SW480 (cell line): ENCODE measurements at places on chromosomes 2 and 18.

DNA sequence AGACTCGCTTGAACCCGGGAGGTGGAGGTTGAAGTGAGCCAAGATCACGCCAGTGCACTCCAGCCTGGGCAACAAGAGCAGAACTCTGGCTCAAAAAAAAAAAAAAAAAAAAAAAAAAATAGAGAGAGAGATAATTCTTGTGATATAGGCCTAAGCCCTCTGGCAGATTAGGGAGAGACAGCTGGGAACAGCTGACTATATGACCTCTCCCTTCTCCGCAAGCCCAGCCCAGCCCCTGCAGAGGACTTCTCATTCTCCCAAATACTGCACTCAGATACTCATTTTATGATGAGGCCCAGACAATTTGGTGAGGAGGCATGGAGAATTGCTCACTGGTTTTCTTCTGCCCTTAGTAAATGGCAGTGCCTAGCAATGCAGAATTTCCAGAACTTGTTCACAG lies 262.0 kb downstream of the HAUS1 start:
- DNase-seq = no peak

GRCh38 chr2:26702025-26702424 lies 9.5 kb downstream of the KCNK3 start:
- no peak for DNase-seq

- no peak for DNase-seq
Observed at GRCh38 chr2:42566837-42567321, 1.6 kb upstream of the MTA3 start.

GRCh38 chr18:4311136-4311535 lies 144.0 kb downstream of the DLGAP1 start:
- no peak for DNase-seq

DNA sequence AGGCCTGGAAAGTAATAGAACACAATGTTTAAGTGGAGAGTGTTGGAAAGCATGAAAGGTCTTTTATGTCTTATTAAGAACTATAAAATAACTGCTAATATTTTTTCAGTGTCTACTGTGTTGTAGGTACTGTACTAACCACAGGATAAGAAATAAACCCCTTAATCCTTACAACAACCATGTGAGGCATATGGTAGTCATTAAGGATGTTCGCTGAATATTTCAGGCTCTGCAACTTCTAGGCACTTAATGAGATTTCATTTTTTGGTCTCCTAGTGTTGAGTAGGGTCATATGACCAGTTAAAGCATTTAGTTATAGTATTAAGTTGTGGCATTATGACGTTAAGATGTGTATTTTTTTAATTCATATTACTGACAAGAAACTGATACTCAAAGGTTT lies 346.6 kb upstream of the KCNH7 start:
- DNase-seq = no peak

GRCh38 chr2:40144022-40144421 lies 307.9 kb downstream of the SLC8A1 start:
- DNase-seq = no peak

- DNase-seq = no peak
Observed at GRCh38 chr2:178775975-178776374, 31.2 kb downstream of the TTN start.

- no peak for DNase-seq
Observed at GRCh38 chr2:131015764-131016163, 77.5 kb downstream of the FAM168B start.

DNA sequence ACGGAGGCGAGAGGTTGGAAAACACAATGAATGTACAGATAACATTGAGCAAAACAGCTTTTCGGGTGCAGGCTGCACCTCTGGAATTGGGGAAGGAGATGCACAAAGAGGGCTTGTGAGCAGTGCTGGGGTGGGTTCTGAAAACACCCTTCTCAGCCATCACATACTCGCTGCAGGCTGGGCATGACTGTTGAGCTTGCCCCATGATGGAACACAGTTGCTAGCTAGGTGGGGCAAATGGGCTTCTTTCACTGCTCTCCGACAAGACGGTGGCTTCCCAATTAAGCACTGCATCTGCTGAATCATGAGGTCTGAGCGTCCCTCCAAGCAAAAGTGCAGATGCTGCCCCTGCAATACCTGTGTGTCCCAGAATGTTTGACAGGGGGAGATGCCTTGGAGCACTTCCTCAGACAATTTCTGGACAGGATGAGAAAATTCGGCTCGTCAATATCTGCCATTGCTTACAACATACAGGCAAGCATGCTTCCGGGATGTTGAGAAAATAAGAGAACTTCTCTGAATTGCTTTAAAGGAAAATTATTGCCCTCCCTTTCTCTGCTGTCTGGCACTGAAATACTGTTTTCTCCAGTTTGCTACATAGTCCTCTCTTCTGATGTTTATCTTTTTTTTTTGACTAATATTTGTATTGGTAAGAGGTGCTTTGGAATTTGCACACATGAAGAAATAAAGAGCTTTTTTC lies 77.3 kb upstream of the SH3BP4 start:
- no peak for DNase-seq

DNA sequence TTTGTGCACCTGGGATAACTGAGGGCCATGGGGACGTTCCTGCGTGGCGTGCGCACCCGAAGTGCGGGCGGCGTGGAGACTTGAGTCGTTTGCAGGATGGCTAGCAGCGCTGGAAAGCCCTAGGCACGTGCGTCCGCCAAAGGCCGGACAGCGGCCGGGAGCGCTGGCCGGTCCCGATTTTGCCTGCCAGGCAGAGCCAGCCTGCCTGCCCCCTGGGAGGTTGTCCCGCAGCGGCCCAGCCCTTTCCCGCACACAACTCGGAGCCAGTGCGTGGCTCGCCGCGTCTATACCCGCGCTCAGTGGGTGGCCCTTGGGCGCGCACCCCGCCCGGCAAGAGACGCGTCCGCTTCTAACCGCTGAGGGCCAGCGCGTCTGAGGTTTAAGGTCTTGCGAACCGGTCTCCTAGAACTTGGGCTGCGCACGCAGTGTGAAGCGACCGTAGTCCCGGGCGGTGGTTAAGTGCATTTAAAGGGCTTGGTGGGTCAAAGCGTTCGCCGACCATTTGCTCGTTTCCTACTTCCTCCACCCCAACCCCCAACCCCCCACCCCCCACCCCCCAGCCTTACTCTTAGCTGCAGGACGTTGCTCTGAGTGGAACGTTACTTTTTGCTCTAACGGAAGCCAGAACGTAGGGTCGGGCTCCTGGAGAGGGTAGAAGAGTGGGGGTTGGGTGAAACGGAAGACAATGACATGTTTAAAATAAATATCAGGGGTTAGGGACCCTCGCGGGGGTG lies 627 bp downstream of the CDCA7 start:
- DNase-seq = peak; percentile 70

DNA sequence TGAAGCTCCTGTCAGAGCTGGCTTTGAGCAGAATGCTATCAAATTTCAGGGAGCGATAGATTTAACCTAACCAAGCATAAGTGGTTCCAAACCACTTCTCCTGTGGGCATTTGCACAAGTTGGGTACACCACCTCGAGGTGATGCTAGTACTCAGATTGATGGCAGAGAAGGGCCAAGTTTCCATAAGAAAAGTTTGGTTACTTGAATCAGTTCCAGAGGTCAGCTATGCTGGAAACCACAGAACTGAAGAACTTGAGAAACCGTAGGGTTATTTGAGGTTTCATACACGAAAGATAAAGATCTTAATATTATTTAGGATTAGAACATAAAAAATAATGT lies 238.2 kb upstream of the SOX11 start:
- DNase-seq = no peak

DNA sequence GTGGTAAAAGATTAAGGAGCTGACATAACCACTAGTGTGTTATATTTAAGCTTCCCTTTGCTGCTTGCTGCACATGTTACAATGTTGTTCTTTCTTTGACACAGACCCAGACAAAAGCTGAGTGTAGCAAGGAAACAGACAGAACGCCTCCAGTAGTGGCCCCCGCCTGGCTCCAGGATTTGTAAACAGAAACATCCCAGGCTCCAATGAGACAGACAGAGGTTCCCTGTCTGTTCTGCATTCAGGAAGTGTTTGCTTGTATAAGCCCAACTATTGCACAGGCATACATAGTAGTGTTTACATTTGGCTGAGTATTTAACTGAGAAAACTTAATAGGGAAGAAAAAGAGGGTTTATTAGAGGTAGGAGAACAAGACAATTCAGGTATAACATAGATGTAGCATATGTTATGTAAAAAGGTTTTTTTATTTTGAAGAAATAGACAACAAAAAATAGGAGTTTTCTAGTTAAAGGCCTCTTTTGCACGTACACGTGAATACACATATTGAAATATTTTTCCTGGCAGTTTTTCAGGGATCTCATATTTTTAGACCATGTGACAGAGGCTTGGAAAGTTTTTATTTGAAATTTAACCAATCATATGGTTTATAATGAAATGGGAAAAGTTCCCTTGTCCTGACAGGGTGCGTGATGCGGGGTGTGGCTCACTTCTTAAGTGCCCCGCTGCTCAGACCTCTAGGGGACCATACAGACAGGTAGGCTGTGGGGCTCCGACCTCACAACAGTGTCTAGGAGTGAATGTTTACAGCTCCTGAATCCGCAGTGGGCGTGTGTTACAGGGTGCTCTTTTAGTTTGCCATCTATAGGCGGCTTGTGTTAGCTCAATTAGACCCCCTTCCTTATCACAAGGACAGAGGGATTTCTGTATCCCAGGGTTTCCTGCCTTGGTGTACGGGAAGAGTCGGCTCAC lies 118.4 kb downstream of the BMPR2 start:
- DNase-seq = no peak

GRCh38 chr2:146119586-146119985 lies 1599.7 kb upstream of the ZEB2 start:
- DNase-seq = no peak

GRCh38 chr2:229725716-229726574 lies 11.6 kb upstream of the DNER start:
- DNase-seq = peak; percentile 12

DNA sequence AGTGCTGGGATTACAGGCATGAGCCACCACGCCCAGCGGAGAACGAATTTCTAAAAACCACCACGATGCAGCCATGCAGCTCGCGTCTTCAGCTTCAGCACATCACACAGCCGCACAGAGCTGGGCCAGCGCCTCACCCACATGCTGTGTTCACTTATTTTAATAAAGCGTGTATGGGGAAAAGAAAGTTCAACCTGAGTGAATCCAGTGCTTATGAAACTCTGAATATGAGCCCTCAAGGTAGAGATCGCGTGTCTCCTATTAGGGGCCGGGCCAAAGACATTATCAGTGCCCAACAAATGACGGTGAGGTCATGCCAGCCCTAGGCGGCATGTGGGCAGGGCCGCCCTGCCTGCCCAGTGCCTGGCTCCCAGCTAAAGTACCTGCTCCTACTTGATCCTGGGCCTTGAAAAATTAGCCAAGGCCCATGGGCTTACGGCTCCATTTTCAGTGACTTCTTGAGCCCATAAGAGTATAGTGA lies 44.3 kb downstream of the SPRED2 start:
- no peak for DNase-seq

GRCh38 chr2:102025016-102025501 lies 33.3 kb downstream of the IL1R2 start:
- no peak for DNase-seq
